ENCODE measurements at places on chromosomes 12 and 14.

DNA sequence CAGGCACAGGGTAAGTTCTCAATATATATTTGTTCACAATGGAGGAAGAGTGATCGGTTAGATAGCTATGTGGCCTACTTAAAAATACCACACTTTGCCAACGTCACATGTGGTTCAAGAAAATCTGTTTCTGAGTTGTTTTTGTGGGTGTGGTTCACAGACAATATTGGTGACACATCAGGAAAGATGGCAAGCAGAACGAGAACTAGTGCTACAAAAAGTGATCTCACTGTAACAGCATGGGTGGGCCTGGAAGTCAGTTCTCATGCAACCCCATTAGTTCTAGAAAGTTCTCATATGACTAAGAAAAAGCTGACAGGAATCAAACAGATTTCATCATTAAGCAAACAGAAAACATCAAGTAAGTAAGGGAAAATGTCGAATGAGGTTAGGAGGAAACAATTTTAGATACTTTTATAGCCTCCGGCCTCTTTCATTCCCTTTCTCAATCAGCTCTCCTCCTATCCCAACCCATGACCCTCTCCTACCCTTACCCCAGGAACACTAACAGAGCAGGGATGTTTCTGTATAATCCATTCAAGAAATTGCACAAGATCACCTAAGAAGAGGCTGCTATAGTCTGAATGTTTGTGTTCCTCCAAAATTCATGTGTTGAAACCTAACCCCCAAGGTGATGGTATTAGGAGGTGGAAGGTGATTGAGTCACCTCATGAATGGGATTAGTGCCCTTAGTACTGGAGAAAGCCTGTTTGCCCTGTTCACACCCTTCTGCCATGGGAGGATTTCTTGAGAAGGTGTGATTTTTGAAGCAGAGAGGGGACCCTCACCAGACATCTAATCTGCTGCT, 15.5 kb upstream of the NTN4 start:
- peak; percentile 93 for DNase-seq

GRCh38 chr12:2833327-2833726, 1.5 kb downstream of the NRIP2 start:
- DNase-seq, result no peak

- no peak for DNase-seq
Observed at GRCh38 chr12:50110762-50111351, 1.2 kb upstream of the COX14 start.

DNA sequence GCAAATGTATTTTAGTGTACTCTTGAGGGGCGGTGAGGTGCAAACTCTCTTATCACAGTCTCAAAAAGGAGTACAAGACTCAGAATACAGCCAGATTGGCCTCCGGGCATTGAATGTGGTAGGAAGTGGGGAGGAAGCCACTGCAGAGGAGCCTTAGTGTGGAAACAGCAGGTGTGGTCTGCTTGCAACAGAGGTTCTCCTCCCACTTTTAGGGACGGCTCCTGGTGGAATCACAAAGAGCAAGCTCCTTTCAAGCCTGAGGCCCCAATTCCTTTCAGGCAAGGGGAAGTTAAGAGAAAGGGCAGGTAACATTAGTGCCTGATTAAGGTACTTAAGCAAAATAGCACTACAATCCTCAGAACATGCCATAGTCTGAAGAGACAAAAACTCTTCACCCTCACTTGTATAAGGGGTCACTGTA, 23.7 kb upstream of the SLC2A3 start:
- no peak for DNase-seq

GRCh38 chr12:52730383-52730782, 27.1 kb upstream of the KRT77 start:
- DNase-seq, result no peak

DNA sequence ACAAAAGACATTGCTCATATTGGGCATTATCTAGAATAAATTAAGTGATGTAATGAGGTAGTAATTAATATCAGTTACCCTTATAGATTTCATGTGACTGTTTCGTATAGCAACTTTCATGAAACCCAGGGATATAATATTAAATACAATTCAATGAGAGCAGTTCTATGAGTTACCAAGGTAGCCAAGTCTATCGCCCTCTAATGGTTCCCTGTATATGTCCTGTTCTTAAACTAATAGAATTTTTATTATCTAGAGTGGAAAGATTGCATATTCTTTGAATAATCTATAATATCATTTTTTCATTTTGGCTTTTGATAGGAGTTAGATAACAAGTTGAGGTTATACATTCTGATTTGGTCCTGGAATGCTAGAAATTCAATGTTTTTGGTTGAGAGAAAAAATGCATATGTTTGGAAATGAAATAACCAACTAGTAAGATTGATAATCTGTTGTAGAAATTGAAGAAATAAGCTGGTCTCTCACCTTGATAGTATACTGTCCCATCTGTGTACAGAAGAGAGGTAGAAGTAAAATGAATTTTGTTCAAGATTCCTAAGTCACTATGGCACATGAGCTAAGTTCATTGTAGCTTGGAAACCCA, 59.7 kb downstream of the SCFD1 start:
- DNase-seq, result no peak

- DNase-seq, result no peak
Observed at GRCh38 chr14:35576856-35577255, 42.9 kb downstream of the INSM2 start.

DNA sequence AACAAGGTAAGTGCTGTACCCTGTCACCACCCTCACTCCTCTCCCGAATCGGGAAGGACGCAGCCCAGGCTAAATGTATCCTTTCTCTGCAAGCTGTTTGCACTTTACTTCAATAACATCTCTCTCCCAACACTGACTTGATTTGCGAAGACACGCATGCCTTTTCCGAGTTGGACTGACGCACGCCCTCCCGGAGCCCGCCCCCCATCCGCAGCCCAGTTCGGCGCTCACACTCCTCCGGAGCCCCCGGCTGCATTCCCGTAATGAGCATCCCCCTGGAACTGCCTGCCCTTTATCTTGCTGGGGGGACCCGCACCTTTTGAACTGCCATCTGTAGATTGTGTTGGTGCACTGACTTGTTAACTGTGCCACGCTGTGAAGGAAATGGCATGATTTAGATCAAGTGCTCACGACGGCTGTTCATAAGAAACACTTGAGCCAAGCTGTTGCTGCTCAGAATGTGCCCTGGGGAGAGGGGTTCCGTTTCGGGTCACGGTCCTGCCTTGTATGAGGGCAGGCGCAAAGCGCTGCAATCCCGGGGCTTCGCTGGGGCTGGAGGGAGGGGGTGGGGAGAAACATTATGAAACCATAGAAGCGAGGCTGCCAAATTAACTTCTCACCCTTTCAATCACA, 176.6 kb upstream of the CDKN3 start:
- DNase-seq, result no peak

DNA sequence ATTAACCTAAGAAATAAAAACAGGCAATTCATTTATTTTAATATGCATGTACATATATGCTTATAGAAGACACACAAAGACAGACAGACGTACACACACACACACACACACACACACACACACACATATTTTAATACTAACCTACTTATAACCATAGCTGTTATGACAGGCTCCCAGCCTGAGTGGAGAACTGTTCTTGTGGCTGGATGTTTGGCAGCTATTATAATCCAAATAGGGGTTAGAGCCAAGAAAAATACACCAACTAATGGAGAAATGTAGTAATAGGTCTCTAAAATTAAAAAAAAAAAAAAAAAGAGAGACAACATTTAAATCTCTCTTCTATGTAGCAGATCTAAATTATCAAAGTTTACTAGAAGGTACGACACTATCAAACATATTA, 91.8 kb downstream of the SLC41A2 start:
- no peak for DNase-seq

- DNase-seq, result no peak
Observed at GRCh38 chr12:50086148-50086547, 1.0 kb downstream of the SMARCD1 start.

- no peak for DNase-seq
Observed at GRCh38 chr12:30631740-30632139, 63.9 kb downstream of the IPO8 start.

DNA sequence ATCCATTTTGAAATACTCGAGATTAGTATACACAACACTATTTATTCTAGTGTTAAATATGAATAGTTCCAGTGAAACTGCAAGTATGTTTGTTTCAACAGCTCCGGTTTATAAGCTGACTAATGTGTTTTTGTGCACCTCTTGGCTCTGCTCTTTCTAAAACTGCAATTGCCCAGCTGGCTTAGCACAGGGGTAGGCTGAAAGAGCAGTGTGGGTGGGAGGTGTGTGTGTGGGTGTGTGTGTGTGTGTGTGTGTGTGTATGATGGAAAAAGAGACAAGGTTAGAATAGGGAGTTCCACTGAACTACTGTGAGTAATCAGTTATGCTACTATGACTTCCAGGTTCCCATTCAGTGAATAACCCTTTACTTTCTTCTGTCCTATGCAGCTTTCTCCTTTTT, 37.8 kb upstream of the DDHD1 start:
- no peak for DNase-seq

GRCh38 chr14:32087173-32087861, 10.2 kb downstream of the ARHGAP5 start:
- DNase-seq, result no peak

DNA sequence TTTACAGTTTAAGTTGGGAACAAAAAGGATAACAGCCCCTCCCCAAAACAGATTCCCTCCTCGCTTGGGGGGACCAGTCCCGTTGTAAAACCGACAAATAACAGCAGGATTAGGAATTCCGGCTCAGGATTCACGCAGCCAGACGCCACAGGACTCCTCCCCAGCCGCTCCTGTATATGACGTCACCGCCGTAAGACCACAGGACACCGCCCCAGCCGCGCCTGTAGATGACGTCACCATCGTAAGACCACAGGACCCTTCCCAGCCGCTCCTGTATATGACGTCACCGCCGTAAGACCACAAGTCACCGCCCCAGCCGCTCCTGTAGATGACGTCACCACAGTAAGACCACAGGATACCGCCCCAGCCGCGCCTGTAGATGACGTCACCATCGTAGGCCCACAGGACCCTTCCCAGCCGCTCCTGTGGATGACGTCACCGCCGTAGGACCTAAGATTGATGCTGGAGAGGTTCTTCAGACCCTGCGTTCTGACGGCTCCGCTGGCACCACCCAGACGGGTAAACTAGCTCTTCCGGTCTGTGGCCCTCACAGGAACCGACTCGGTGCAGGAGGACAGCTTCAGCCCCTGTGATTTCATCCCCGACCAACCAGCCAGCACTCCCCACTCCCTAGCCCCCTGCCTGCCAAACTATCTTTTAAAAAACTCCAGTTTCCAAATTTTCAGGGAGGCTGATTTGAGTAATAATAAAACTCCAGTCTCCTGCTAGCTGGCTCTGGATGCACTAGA, 43.9 kb upstream of the FBRSL1 start:
- DNase-seq, result no peak

GRCh38 chr12:79370021-79370420, 320.7 kb downstream of the PAWR start:
- DNase-seq, result no peak

DNA sequence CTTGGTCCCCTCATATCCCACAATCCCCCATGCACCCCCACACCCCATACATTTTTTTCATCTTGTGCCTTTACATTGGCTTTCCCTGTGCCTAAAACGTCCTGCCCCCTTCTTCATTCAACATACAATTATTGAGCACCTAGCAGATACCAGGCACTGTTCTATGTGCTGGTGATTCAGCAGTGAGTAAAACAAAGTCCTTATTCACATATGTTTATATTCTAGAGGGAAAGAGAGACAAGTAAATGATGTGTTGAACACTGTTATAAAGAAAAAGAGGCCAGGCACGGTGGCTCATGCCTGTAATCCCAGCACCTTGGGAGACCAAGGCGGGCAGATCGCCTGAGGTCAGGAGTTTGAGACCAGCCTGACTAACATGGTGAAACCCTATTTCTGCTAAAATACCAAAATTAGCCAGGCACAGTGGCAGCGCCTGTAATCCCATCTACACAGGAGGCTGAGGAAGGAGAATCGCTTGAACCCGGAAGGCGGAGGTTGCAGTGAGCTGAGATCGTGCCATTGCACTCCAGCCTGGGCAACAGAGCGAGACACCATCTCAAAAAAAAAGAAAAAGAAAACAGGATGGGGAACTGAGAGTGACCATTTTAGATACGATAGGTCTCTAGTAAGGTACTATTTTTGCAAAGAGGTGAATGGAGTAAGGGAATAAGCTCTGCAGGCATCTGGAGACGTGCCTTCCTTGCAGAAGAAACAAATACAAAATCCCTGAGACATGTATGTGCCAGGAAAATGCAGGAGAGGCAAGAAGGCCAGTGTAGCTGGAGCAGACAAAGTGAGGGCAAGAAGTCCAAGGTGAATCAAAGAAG, 12.2 kb downstream of the SLC7A7 start:
- no peak for DNase-seq

DNA sequence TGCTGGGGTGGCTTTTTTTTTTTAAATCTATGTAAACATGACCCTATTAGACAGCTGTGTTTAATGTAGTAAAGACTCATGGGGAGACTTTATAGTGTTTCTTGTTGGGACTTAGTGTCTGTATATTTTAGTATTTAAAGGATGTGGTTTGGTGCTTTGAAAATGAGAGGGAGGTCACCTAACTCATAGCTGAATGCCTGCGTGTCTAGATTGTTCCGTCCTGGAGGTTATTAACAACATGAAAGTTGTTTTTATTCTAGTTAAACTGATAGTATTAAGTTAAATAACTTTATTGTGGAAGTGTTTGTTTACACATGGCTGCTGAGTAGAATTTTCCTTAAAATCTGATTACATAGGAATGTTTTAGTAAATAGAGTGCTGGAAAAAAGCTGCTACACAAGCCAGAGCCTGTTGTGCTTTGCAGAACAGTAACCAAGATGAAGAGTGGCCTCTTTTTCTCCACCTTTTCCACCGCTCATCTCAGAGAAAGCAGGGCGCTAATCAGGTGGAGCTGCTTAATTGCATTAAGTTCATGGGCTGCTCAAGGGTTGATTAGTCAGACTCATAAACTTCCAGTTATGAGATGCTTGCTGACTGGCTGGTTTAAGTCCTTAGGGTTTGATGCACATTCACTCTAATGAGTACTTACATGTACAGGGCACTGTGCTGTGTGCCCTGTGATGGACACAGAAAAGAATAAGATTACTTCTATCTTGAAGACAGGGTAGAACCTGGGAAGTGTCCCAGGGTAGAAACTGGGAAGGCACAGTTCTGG, 62.7 kb downstream of the FBXO34 start:
- DNase-seq, result no peak

DNA sequence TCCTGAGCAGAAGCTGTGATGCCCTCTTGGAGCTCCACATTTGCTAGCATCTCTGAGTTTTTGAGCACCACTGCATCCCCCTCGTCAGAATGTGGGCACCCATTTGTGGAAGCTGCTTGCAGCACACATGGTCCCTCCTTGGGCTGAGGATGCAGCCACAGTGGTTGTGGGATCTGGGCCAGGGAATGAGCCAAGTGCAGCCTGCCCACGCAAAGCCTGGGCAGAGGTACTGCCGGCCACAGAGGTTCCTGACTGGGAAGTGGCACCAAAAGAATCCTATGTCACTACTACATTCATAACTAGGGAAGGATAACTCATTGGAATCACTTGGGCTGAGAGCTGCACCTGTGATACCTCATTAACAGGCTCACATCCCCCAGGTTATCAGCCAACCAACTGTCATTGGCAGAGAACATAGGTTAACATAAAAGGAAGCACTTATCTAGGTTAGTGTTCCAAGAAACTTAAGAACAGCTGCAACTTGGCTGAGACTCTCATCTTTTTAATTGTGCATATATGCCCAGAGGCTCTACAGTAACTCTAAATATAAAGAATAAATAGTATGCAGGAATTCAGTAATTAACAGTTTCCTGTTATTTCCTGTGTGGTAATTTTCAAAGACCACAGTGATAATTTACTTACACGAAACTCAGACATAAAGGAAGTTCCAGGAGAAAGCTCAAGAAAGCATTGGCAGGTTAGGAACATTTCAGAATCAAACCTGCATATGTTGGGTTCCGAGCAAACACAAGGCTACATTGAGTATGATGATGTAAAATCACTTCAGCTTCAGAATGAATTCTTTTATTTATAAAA, 145.3 kb downstream of the BCAT1 start:
- no peak for DNase-seq
